ENCODE measurements at places on chromosomes 1 and 21. TPM values are rescaled to one million over a fixed set of nuclear protein-coding genes. Genes with fewer than 3 reads are reported as not detected.

- no peak for DNase-seq
Measured at GRCh38 chr1:208105756-208106155, 138.4 kb downstream of the PLXNA2 start.

KDM5B gene
- polyA plus RNA-seq, result 14.2 TPM

GRCh38 chr1:55305735-55306134 is 90.6 kb upstream of the USP24 start:
- no peak for DNase-seq

ECM1 gene
- 0.09 TPM for polyA plus RNA-seq

GRCh38 chr1:153217212-153217611 is at the start of gene PRR9:
TSS of gene PRR9 (plus strand) at chr1:153217584. CDS start at chr1:153218145, 561 bp downstream.
- DNase-seq, result no peak

GRCh38 chr21:41371685-41372030 is 9.8 kb downstream of the MX2 start:
- DNase-seq, result no peak

FCAMR gene
- polyA plus RNA-seq, result not detected

DNA sequence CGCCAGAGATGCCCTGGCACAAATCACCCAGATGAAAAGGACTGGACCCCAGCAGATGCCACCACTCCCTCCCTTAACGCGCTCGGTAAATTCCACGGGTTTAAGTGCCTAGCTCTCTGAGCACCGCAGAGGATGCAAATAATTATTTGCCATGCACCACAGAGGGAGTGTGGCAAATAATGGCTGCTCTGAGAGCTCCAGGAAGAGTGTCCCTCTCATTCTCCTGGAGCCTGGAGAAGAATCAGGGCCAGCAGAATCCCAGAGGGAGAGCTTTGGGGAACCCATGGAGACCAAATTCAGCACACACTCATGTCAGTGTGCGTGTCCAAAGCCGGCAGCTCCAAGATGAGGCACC is 667 bp downstream of the HHIPL2 start:
- DNase-seq, result no peak

DNA sequence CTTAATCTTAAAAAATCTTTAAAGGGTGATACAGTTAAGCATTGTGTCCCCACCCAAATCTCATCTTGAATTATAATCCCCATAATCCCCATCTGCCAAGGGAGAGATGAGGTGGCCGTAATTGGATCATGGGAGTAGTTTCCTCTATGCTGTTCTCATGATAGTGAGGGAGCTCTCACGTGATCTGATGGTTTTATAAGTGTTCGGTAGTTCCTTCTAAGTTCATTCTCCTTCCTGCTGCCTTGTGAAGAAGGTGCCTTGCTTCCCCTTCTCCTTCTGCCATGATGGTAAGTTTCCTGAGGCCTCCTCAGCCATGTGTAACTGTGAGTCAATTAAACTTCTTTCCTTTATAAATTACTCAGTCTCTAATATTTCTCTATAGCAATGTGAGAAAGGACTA is 10.7 kb downstream of the DHRS3 start:
- DNase-seq, result no peak

HNRNPU gene
- 382 TPM for polyA plus RNA-seq

GRCh38 chr1:207872621-207873020 is 38.3 kb downstream of the CD34 start:
- DNase-seq, result no peak

DNA sequence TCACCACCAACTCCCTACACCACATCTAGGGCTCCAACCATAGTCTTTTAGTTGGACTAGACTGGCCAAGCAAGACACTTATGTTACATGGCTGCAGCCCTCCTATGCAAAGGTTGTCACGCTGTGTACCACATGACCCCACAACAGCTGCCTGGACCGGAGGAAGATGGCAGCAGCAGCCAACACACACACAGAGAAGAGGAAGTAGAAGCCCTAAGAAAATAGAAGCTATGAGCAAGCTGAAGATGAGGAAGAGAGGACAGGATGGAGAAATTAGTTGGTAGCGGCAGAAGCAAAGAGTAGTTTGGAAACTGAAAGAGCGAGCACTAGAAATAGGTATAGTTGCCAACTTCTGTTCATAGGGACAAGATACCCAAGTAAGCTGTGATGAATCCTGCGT is 60.8 kb upstream of the RALGPS2 start:
- DNase-seq, result no peak

TMPRSS15 gene
- not detected for polyA plus RNA-seq

DNA sequence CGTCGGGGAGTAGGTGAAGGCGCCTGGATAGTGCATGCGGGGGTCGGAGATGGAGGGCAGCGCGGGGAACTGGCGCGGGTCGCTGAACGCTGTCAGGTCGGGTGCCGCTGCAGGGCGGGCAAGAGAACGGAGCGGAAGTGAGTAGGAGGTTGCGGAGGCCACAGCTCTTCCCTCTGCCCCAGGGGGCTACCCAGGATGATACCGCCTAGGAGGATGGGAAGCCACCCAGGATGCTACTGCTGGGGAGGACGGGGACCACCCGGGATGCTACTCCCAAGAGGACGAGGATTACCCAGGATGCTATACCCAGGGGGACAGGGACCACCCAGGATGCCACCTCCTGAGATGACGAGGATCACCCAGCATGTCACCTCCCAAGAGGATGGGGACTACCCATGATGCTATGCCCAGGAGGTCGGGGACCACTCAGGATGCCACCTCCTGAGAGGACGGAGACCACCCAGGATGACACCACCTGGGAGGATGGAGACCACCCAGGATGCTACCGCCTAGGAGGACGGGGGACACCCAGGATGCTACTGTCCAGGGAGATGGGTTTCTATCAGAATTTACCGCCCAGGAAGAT is 123.8 kb downstream of the CLIC6 start:
- DNase-seq, result no peak

Measured in CD8-positive, alpha-beta memory T cell (primary cell).